ENCODE measurements at places on chromosomes 2 and 18.

- DNase-seq: no peak
These were observed 39.1 kb upstream of the MAP4K4 start for GRCh38 chr2:101658387-101658786.

GRCh38 chr18:23992089-23992940 lies 22.2 kb upstream of the TTC39C start:
- DNase-seq: no peak

- no peak for DNase-seq
These were observed 76.4 kb downstream of the BOD1L2 start for GRCh38 chr18:57223144-57223870.

- no peak for DNase-seq
These were observed 228.4 kb upstream of the FBXO11 start for GRCh38 chr2:48134704-48135103.

DNA sequence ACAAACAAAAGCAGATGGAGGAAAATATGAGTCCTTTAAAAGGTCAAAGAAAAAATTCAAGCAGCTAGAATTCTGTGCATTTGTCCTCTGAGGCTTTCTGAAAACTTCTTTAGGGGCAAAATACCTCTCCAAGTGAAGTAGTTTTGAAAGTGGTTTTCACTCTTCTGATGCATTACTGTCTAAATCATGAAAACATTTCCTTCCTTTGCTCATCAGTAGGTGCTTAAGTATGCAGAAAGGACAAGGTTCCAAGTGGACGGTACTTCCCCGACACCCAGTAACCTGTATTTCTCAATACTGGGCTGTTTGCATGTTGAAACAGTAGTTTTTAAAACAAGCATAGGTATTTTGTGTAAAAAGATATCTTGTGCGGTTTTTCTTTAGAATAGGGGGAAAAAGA lies 189.1 kb upstream of the ERBB4 start:
- no peak for DNase-seq

DNA sequence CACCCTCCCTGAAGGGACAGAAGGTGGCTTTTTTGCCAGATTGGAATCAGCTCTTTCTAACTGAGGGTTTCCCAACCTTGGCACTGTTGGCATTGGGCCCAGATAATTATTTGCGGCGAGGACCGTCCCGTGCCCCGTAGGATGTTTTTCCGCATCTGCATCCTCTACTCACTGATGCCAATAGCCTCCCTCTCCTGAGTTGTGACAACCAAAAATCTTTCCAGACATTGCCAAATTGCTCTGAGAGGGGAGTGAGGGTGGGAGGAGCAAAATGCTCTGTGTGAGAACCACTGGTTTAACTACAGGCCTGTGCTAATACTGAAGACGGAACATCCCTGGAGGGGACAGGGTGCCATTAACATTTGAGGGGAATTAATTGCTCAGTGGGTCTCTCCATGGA lies 33.6 kb upstream of the GLI2 start:
- DNase-seq: no peak

- DNase-seq: no peak
These were observed 54.8 kb downstream of the CAVIN2 start for GRCh38 chr2:191791953-191792560.

DNA sequence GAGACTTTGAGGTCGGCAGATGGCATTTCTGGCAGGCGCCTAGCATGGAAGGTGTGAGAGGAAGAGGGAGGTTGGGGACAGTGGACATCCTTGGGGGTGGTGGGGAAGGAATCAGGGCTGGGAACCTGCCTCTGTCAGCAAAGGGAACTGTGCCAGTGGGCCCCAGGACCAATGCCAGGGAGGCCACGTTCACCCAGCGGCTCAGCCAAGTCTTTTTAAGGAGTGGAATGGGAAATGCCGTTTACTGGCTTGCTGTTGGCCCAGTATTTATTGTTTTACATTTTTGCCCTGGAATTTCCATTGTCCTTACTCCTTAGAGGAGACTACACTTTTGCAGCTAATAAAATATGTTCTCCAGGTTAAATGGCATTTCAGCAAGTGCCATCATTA lies 135.2 kb downstream of the MCFD2 start:
- DNase-seq: no peak
